ENCODE measurements at places on chromosomes 2 and 18.

DNA sequence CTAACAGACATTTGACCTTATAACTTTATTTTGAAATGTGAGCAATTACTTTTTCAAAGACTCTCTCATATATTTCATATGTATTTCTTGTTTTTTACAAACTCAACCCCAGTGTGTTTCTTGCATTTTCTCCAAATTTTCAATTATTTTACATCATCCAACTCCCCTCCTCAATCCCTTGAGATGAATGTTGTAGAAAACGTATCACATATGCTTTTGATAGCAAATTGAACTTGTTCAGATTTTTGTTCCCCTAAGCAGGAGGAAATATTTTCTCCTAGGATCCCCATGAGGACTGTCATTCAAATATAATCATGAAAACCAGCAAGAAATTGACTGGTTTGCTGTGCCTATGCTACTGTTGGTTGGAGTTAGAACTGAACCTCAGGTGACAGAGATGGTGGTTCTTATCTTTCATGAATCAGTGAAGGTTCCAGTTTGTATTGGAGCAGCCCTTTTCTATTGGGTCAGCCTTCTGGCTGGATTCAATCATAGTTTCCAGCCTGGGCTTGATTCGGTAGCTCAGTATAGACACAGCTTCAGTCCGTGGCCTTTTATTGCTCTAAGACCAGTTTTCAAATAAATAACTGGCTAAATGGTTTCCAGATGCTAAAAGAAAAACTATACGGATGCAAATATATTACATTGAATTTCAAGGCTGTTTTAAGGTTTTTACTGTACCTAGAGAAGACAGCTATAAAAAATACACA is 591.0 kb downstream of the EPHA4 start:
- no peak for DNase-seq

DNA sequence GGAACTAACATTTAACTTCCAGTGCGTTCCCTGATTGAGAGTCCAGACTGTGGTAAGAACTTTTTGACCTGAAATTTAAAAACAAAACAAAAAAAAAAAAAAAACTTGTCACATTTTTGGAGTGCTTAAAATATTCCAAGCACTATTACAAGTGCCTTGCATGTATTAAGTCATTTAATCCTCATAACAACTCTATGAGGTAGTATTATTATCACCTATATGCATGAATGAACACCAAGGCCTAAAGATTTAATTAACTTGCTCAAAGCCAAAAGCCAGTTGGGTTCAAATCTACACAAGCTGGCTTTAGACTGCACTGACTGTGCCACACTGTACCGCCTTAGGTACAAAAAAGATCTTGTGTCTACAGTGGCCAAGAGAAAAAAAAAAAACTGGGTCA is 35.2 kb downstream of the METTL4 start:
- DNase-seq: no peak

GRCh38 chr2:202060218-202060617 is 12.8 kb upstream of the KIAA2012 start:
- no peak for DNase-seq

GRCh38 chr18:73156117-73156516 is 288.3 kb upstream of the NETO1 start:
- DNase-seq: no peak

GRCh38 chr18:79241755-79242154 is 154.0 kb upstream of the NFATC1 start:
- DNase-seq: no peak

DNA sequence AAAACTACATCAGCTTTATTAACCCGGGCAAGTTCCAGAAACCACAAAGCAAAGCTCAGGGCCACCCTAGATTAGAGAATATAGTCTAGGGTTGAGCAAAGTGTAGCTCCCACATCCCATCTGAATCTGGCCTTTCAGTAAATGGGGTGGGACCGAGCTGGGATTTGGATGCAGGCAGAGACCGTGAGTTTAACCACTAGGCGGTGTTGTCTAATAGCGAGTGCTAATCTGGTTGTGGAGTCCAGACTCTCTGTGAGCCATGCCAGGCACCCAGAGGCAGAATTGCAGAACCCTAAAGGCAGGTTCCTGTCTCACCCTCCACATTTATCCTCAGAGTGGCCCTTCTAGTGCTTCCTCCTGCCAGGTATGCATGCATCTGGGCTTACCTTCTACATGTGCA is 435.9 kb downstream of the TSN start:
- no peak for DNase-seq

DNA sequence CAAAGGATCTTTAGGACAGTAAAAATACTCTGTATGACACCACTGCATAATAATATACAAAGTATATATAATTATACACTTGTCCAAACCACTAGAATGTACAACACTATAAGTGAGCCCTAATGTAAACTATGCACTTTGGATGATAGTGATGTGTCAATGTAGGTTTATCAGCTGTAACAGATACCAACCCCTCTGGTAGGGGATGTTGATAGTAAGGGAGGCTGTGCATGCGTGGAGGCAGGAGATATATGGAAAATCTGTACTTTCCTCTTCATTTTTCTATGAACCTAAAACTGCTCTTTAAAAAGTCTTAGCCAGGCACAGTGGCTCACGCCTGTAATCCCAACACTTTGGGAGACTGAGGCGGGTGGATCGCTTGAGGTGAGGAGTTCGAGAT is 37.5 kb upstream of the SP3 start:
- no peak for DNase-seq

DNA sequence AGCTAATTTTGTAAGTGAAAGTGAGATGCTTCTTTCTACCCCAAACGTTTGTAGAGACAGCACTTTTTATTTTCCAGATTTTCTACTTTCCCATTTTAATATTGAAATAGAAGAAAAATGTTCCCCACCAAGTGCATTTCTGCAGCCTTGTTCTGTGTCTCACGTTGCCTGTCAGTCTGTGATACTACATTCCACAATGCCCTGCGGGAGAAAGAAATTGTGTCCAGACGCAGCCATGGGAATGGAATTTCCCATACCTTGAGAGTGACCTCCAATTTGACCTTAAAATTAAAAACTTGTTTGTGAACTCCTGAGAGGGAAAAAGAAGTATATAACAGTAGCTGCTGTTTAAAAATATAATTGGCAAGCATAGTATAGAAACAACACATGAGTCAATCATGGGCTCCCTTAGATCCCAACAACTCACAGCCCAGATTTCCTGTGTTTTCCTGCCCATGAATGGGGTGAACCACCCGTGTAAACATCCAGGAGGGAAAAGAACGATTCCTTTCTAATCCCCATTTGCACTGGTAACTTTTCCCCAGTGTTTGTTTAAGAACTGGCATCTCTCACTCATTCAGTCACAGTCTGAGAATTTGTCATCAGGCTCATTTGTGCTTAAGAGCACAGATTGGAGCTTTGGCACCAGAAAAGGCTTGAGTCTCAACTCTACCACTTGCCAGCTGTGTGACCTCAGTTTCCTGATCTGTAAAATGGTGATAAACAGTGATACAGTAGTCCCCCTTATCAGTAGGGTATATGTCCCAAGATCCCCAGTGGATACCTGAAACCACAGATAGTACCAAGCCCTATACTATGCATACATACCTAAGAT is 166.1 kb upstream of the ZNF521 start:
- DNase-seq: no peak

- no peak for DNase-seq
These were observed 25.7 kb downstream of the SRBD1 start for GRCh38 chr2:45585267-45585861.

DNA sequence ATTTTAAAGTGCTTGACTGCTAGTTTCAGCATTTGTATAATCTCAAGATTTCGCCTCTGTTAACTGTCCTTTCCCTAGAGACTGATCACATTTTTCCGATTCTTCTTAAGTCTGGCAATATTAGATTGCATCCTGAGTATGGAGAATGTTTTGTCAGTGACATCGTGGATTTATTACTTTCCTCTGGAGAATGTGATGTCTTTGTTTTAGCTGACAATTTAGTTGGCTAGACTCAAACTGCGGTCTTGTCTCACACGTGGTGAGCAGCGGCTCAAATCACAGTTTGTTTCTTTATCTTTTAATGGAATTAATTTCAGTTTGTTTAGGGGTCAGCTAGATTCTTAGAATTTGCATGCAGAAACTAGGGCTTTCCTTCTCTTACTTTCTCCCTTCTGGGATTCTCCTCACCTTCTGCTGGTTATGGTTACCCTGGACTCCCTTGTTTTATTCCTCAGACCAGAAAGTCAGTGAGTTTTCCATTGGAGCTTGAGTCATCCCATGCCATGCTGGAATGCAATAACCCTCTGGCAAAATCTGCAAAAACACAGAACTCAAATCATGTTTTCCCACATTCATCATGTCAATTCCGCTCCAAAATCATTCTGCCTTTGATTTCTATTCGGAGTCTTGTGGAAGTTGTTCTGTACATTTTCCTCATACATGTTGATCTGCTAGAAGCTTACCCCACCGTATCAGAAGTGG is 327.2 kb upstream of the TRIB2 start:
- no peak for DNase-seq

- no peak for DNase-seq
These were observed 23.8 kb upstream of the CABYR start for GRCh38 chr18:24114924-24115549.

- DNase-seq: no peak
These were observed 62.4 kb upstream of the ATG16L1 start for GRCh38 chr2:233189025-233189424.

- no peak for DNase-seq
These were observed 3.7 kb downstream of the B3GNT7 start for GRCh38 chr2:231399046-231399852.

GRCh38 chr2:9287400-9288045 is 80.9 kb downstream of the ASAP2 start:
- no peak for DNase-seq

- no peak for DNase-seq
These were observed 9.1 kb downstream of the TPRKB start for GRCh38 chr2:73728043-73728442.

DNA sequence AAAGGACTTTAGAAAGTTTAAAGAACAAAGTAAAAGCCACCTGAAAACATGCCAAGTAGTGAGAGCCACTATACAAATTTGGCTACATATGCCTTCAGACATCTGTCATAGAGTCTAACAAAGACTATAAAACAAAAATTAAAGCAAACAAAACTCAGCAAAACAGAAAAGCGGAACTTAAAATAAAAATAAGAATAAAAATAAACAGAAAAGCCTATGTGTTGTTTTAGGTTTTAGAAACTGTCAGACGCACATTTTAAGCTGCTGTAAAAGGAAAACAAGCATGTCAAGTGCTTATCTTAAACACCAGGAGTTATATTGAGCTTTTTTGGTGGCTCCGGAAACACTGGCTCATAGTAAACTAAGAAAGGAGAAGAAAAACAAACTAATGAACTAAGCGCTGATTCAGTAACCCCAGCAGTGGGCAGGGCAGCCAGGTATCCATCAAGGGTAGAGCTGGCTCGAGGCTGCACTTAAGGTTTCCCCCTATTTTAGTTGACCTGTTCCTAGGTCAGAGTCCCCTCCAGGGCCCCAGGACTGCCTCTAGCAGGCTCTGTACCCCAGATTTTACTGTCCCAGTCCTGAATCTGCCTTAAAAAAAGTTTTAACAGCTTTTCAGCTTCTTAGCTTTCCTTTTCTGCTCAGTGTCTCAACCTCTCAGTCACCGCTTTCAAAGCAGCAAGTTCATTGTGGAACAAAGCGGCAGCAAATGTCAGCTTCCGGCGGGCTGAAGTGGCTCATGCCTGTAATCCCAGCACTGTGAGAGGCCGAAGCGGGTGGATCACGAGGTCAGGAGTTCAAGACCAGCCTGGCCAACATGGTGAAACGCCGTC is 15.4 kb upstream of the RMC1 start:
- DNase-seq: no peak

DNA sequence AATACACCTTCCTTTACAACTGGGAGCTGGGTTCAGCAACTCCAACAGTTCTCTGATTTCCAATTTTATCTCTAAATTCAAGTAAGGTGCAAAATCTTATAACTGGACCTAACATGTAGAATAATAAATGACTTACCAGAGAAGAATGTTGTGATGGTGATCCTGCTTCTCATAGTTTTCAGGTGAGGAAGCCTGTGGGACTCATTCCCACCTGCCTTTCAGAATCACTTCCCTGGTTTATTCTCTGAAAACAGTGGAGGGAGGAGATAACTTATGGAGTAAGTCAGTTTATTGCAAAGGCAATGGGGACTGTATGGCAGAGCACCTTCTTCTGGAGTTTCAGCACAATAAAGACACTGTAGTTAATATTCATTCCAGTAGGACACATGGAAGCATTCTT is 1188.2 kb upstream of the FAM98A start:
- no peak for DNase-seq

Data from activated T-helper 1 cell treated with anti-CD3 and anti-CD28 coated beads, Interleukin-2, amount 50 U/mL, for 16 hours (primary cell).